Stimulated activated CD4-positive, alpha-beta T cell treated with anti-CD3 and anti-CD28 coated beads, Interleukin-1b, Interleukin-23, amount 100 ng/mL, for 1 hour (primary cell): ENCODE measurements at places on chromosomes 5 and 9.

- no peak for DNase-seq
Measured at GRCh38 chr5:157528036-157528632, 47.4 kb downstream of the ADAM19 start.

GRCh38 chr5:102153003-102153759, 142.9 kb downstream of the SLCO4C1 start:
- no peak for DNase-seq

GRCh38 chr9:117551171-117551570, 136.3 kb upstream of the ASTN2 start:
- no peak for DNase-seq

DNA sequence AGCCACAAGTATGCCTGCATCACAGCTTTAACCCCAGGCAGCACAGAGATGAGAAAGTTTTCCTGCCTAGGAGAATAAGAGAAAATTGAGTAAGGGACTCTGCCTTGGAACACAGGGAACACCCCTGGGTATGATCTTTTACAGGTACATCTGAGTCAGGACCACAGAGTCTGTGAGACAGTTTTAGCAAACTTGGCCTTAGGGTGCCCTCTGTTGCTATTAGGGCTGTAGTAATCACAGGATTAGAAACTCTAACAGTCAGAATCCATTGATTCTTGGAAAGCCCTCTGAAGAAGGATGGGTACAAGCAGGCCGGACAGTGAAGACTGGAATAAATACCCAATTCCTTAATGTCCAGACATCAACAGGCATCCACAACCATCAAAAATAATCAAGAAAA, 989.5 kb upstream of the CDH9 start:
- no peak for DNase-seq
